ENCODE measurements at places on chromosomes 3 and 15.

DNA sequence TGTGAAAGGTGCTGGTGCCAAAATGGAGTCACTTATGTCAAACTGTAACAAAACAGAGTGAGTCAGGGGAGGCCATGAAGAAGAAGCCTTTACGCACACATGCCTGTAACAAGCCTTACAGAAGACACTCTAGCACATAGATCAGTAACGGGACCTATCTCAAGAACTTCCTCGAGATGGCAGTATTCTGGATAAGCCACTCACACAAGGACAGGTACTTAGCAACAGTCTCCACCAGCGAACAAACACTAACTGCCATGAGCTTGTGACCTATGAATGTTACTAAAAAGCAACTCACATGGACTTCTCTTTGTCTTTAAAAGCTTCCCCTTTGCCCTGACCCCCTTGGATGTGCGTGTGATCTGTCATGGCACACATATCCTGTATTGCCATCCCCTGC lies 235.1 kb downstream of the CD47 start:
- no peak for DNase-seq

GRCh38 chr3:36741285-36741684 lies 23.1 kb downstream of the DCLK3 start:
- no peak for DNase-seq

DNA sequence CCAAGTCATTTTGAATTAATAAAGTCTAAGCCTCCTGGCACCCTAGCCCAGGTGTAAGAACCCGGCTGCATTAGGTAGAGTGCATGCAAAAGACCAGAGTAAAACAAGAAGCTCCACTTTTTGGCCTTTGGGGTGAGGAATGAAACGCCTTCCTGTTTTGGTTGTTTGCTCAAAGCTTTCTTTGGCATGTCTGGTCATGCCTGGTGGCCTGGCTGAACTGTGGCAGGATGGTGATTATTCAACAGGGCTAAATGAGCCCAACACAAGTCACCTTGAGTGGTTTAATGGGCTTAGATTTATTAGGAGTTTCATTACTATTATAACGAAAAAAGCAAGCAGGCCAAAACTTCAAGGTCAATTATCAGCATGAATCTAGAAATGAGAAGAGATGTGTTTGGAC lies 40.9 kb upstream of the LDHAL6B start:
- DNase-seq, result no peak

- no peak for DNase-seq
These were observed 38.9 kb upstream of the CLRN1 start for GRCh38 chr3:151011427-151011826.

GRCh38 chr3:181716966-181717365 lies 5.2 kb downstream of the SOX2 start:
- DNase-seq, result no peak

- DNase-seq, result no peak
These were observed 793 bp upstream of the FANCD2 start for GRCh38 chr3:10025205-10026083.

DNA sequence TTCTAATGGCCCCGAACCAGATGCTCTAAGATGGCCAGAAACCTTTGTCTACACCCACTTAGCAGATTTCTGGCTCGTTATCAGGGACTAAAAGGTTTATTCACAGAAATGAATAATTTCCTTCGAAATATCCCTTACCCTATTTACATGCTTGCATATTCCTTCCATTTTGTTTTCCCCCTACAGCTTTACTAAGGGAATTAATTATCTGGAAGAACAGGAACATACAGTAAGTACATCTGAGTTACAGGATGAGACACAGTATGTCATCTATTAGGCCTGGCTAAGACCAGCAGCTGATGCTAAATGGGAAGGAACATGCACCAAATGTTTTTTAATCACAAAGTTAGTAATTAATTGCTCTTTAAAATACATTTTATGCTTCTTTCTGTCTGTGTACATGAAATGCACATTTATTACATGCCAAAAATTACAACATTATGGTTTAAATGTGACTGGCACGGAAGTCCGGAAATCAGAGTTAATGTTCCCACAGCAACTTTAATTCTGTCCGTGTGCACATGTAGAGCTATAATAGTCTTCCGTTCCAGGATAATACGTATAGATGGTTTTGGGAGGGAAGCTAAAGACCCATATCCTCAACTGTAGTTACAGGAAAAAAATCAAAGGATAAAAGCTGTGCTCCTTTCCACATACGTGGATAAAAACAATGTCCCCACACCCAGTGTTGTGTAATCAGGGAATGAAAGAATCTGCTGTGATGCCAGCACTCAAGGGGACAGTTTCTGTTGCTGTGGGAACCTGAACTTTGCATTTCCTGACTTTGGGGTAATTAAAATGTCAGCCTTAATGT lies 82.0 kb downstream of the TIGIT start:
- DNase-seq, result no peak

- no peak for DNase-seq
These were observed 135.5 kb upstream of the RARB start for GRCh38 chr3:25292595-25292994.

DNA sequence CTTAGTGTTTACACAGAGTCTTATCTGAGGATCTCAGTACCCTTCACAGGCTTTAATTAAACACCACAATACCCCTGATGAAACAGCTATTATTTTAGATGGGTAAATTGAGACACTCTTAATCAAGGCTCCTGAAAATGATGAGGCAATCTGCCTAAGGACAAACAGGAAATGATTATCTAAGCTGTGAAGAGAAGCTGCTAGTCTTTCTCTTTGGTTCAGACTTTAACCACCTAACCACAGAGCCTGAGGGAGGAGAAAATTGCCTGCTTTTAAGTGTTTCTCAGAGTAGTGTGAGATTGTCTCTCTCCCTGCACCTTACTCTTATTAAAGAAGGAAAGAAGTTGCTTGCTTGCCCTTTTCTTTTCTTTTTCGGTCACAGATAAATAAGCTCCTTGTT lies 364.3 kb upstream of the ADAMTS9 start:
- no peak for DNase-seq

- DNase-seq, result no peak
These were observed 22.8 kb downstream of the SLC9A9 start for GRCh38 chr3:143825513-143825912.

DNA sequence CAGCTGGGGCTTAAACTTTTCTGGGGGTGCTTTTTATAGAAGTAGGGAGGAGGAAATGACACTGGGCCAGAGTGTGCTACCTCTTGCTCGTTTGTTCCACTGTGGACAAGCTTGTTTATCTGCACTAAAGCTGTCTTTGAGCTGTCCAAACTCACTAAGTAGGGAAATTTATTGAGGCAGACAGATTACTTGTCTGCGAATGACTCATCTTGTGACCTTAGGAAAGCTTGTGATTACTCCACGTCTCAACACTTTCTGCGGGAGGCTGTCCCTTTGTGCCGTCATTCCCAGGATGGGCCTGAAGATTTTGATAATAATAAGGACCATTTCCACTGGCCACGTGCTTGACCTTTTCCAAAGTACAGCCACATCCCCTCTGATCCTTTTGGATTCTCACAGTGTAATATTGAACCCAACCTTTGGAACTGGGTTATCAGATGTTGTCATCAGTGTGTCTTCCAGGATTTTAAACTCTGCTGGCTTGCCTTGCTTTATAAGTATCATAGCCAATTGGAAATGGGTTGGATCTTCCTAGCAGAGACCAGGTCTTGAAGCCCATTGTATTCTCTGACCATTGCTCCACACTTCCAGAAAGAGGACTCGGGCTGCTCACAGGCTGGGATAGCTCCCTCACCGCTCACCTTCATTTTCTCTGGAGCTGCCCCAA lies 84.7 kb downstream of the AGBL1 start:
- no peak for DNase-seq

Data from activated naive CD4-positive, alpha-beta T cell treated with anti-CD3 and anti-CD28 coated beads, Interleukin-2, amount 50 U/mL, for 16 hours (primary cell).